ENCODE measurements at places on chromosomes 12 and 14.

DNA sequence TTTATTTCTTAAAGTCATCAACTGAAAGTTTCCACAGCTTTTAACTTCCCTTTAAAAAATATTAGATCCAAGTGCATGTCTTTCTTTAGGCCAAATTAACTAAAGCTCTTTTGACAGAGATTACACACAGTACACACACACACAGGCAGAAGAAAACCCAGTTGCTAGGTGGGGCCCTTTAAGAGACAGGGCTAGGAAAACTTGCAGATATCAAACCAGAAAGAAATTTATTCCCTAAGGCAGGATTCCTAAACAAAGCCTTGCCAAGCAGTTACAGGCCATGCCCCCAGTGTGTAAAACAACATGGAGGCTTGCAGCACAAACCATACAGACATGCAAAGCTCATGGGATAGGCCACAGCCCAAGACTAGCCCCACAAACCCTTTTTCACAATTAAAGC is 123.4 kb downstream of the FSCB start:
- DNase-seq = no peak

DNA sequence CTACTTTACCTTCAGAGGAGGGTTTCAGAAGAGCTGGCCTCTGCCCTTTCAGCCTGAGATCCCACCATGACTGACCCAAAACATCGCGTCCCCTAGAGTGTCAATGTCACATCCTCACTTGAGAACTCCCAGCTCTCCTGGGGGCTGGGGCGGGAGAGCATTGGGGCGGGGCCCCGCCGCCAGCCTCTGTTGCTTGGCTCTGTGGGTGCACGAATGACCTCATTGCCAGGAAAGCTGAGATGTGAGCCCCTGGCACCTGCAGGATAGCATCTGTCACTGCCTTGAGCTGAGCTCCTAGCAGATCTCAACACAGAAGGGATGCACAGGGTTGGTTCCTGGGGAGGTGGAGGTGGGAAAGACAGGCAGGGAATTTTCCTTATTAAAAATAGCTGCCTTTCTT is 20.6 kb upstream of the MYL2 start:
- DNase-seq = no peak

- no peak for DNase-seq
Observed at GRCh38 chr12:132872975-132873421, 14.4 kb downstream of the CHFR start.

- no peak for DNase-seq
Observed at GRCh38 chr12:62519043-62519442, 52.4 kb downstream of the MON2 start.

DNA sequence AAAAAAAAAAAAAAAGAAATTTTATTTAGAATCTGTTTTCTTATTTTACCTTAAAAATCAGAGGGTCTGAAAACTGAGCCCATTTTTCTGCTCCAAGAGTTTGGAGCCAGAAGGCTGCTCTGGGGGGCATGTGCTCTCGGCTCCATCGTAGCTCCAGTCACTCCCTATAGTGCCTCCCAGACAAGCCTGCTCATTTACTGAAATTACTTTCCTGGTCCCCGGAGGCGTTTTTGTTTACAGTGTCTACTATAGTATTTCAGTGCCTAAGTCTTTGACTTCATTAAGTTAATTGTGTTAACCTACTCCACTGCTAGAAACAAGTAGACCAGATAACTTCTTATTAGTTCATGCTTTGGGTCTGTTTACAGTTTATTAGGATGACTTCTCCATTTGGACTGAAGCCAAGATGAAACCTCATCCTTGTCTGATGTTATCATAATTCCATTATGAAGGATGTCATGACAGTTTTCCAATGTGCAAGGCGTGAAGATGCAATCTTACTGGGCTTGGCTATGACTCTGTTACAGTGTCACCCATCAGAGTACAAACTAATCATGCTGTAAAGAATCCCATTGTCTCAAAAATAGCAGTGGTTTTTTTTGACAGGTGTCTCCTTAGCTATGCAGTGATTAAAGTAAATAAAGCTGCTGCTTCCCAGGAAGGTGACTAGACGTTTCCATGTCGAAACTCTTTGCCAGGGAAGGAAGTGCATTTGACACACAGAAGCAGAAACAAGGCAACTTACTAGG is 182.3 kb downstream of the TMEM132C start:
- DNase-seq = no peak

DNA sequence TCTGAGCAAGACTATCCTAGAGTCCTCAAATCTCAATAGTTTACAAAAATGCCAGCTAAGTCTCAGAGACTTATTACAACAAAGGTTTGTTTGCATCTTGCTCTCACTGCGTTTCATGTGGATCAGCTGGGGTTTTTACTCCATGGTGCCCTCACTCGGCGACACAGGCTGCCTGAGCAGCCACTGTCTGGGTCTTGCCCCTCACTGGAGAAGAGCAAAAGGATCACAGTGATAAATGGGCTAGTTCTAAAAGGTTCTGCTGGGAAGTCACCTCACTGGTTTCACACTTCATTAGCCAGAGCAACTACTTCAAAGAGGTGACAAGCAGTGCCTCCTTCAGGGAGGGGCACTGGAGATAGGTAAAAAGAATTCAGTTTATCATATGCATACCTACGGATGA is 392.0 kb downstream of the RPL10L start:
- DNase-seq = no peak

All from amniotic stem cell (primary cell).